ENCODE measurements at places on chromosomes 13 and 19.

GRCh38 chr13:62432906-62433305, 1017.3 kb upstream of the PCDH20 start:
- no peak for DNase-seq

GRCh38 chr13:106343836-106344235, 191.6 kb downstream of the EFNB2 start:
- no peak for DNase-seq

GRCh38 chr13:75764926-75765310, 128.8 kb downstream of the LMO7 start:
- DNase-seq = no peak

DNA sequence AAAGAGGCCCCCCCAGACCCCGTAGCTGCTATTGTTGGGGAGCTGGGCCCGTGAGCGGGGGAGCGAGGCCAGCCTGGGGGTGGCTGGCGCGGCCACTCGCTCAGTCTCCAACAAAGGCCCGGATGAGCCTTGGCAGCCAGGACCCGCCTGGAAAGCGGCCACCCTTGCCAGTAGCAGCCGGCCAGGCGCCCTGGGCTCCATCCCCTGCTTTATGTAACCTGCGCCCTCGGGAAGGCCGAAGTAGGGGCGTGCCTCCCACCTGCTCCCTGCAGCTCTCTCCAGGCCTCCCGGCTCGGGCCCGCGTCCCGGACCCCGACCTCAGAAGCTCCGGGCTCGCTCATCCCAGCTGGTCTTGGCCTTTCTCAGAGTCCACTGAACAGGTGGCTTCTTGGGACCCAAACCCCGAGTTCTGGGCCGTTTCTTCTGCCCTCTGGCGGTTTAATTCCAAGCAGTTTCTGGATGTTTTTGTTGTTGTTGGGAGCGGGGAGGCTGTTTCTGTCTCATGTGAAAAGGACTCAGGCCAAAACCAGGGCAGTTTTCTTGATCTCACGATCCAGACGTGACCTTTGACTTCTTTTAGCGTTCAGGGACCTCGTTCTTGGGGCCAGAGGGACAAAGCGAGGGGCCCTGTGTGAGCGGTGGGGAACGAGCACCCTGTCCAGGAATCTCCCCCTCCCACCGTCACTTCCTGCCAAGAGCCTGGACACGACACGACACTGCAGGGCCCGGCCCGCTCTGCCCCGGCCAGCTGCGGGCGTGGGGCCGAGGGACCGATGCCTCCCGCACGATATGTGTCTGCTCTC, 1.2 kb downstream of the CDC34 start:
- no peak for DNase-seq

- no peak for DNase-seq
These were observed 204.8 kb downstream of the MYO16 start for GRCh38 chr13:108834193-108834592.
